A549 (cell line): ENCODE measurements at places on chromosomes 3 and 15. TPM values are rescaled to one million over a fixed set of nuclear protein-coding genes. Genes with fewer than 3 reads are reported as not detected.

The AGBL1 gene
- not detected in 3 replicates for polyA plus RNA-seq

The SLC27A2 gene
- polyA plus RNA-seq: 36.0 to 45.2 TPM (median 39.7 TPM) in 3 replicates

The CD86 gene
- polyA plus RNA-seq: not detected in 3 replicates

- peak; percentile 12 for DNase-seq
Observed at GRCh38 chr15:73564255-73564654, 68.9 kb downstream of the NPTN start.

GRCh38 chr3:177257006-177257405, 59.7 kb upstream of the TBL1XR1 start:
- DNase-seq: no peak

- no peak for DNase-seq
Observed at GRCh38 chr3:62329971-62330370, 43.4 kb downstream of the FEZF2 start.

- DNase-seq: no peak
Observed at GRCh38 chr3:18998069-18998468, 150.2 kb upstream of the KCNH8 start.
